Common myeloid progenitor, CD34-positive (primary cell): ENCODE measurements at places on chromosomes 2 and 18.

DNA sequence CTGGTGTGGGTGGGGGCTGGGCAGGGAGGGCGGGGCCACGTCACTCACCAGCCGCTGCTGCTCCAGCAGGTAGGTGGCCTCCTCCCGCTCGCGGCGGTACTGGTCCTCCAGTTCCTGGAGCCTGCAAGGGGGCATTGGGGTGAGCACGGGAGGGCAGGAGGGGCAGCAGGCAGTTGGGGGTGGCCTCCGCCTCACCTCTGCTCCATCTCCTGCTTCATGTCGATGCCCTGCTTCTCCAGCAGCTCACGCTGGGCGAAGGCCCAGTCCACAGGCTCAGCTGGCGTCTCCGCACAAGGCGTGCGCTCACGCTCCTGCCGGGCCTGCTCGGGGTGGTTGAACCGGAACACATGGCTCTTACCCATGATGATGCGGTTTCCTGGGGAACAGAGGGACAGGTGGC, 57.0 kb downstream of the KIF1A start:
- no peak for DNase-seq

DNA sequence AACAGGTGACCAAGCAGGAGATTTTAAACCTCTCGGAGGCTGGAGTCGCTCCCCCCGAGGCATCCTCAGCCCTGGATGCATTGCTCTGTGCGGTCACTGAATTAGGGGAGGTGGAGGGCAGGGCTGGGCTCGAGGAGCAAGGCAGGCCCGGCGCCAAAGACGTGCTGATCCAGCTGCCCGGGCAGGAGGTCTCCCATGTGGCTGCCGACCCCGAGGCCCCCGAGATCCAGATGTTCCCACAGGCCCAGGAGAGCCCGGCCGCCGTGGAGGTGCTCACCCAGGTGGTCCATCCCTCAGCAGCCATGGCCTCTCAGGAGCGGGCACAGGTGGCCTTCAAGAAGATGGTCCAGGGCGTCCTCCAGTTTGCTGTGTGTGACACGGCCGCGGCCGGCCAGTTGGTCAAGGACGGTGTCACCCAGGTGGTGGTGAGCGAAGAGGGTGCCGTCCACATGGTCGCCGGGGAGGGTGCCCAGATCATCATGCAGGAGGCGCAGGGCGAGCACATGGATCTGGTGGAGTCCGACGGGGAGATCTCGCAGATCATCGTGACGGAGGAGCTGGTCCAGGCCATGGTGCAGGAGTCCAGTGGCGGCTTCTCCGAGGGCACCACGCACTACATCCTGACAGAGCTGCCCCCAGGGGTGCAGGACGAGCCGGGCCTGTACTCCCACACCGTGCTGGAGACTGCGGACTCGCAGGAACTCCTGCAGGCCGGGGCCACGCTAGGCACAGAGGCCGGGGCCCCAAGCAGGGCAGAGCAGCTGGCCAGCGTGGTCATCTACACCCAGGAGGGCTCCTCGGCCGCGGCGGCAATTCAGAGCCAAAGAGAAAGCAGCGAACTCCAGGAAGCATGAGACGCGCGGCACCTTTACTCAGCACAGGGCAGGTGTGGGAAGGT, 145.1 kb downstream of the PTGR3 start:
- no peak for DNase-seq

- DNase-seq: no peak
Measured at GRCh38 chr18:9775178-9775577, 67.1 kb downstream of the RAB31 start.

- DNase-seq: no peak
Measured at GRCh38 chr2:240203788-240204270, 63.4 kb upstream of the OTOS start.

- DNase-seq: no peak
Measured at GRCh38 chr2:66173645-66174044, 261.3 kb upstream of the MEIS1 start.

DNA sequence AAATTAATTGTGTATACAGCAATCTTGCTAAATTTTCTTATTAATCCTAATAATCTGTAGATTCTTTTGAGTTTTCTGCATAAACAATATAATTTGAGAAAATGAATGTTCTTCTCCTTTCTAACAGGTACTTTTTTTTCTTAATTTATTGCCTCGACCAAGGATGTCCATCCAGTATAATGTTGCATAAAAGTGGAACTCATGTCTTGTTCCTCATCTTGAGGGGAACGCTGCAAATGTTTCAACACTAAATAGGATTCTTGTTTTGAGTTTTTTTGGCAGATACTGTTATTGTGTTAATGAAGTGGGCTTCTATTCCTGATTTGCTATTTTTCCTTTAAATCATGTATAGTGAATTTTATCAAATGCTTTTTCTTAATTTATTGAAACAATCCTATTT, 244.4 kb upstream of the REV1 start:
- no peak for DNase-seq

DNA sequence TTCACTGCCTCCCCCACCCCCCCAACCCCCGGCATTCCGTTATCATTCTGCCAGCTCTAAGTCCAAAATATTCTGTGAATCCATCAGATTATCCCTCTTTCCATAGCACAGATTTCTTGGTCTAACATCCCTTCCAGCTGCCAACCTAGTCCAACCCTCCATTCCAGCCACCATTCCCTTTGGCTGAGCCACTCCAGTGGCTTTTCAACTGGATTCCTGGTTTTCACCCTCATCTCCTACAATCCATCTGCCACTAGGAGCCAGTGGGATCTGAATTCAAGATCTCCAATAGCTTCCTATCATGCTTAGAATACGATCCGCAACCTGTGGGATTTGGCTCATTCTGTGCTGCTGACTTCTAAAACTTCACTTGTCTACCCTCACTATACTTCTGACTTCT, 1.2 kb downstream of the DAW1 start:
- DNase-seq: no peak

- DNase-seq: no peak
Measured at GRCh38 chr2:165927353-165927752, 26.2 kb downstream of the TTC21B start.

DNA sequence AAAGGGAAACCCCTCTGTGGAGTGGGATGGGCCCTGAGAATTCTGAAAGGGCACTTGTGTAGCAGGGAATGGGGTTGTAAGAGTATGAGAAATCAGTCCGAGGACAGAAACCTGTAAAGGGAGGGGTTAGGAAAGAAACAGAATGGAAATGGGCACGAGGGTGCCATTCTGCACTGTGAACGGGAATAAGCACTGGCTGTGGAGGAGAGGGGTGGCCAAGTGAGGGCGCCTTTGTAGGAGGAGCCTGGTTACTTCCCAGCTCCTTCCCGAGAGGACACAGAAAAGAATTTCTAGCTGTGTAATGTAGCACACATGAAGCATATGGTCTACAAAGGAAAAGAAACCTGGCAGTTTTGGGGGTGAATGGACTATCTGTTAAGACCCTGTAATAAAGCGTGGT, 53.4 kb downstream of the POLR1A start:
- DNase-seq: no peak

DNA sequence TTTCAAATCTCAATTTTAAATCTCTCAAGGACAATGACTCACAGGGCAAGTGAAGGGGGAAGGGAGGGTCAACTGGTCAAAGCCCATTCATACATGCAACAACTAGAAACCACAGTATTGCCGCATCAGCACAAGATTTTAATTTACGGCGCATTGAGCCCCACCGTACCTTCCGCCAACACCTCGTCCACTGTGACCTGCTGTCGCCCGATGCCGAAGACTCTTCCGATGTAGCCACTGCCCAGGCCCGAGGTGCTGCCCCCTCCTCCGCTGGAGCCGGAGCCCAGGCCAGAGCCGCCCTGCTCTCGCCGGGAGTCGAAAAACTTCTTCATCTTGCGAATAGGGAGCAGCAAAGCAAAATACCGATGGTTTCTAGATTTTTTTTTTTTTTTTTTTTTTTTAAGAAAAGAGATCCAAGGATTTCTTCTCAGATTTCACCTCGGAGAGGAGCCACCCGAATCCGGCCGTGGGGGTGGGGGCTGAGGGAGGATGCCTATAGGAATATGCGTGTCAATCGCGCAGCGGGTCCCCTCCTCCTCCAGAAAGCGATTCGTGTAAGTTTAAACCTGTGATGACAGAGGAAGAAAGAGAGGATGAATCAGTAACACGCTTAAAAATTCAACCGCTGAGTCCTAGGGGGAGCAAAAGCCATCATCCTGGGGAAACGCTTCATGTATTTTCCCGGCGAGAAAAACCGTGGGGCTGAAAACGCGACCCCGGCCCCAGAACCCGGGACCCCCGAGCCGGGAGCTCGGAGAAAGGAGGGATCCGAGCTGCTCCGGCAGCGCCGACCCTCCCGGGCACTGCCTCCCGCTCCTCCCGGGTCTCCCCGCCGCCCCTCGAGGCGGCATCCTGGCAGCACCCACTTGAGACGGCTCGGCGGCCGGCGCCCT, 584 bp downstream of the AAK1 start:
- peak; percentile 73 for DNase-seq

GRCh38 chr2:148201075-148202004, 180.4 kb downstream of the MBD5 start:
- DNase-seq: peak; percentile 50

GRCh38 chr18:71707400-71707799, 836.7 kb downstream of the CBLN2 start:
- DNase-seq: no peak

DNA sequence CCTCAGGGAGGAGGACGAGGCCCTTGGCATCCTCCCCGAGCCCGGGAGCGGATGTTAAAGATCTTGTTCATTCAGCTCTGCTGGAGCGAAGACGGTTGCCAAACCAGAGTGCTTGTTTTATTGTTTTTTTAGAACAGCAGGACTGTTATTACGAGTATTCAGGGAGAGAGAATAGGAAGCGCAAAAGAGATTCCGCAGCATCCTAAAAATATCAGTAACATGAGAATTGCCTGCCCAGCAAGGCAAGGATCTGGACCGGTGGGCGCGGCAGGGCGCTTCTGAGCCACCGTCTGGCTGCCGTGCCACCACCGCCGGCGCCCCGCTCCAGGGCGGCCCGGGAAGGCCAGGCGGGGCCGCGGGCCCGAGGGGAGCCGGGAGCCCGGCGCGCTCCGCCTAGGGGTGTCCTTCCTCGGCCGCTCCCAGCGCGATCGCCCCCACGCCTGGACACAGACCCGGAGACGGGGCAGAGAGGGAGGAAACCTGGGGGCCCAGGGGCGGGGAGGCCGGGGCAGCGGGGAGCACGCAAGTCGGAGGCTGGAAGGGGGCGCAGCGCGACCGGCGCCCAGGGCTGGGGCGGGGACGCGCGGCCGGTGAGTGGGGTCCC, 843 bp downstream of the CYS1 start:
- peak; percentile 25 for DNase-seq

GRCh38 chr2:182444806-182445205, 18.0 kb upstream of the PDE1A start:
- no peak for DNase-seq
